Stimulated activated CD4-positive, alpha-beta T cell treated with anti-CD3 and anti-CD28 coated beads, Interleukin-2, amount 100 ng/mL, for 4 hours (primary cell): ENCODE measurements at places on chromosomes 2 and 18.
A peak's percentile ranks its signal among the peaks of the same experiment; 100 is the strongest.

DNA sequence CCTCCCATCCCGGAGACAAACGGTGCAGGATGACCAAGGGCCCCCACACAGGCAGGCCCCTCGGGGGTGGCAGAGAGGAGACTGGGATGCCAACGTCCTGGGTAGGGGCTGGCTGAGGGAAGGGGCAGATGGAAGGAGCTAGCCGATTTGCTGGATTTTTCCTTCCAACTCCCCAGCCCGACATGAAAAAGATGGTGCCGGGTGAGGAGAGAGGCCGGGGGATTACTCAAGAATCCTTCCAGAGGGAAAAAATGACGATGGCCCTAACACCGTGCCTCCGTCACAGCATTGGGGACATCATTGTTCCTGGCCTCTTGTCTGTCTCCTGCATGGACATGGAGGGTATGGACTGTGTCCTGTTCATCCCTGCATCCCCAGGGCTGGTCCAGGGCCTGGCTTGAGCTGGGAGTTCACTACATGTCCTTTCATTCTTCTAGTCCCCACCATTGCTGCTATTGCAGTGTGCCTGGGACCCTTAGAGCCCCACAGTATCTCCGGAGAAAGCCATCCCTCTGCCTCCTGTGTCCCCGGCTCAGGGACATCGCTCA is 217.7 kb downstream of the TNS1 start:
- DNase-seq, result no peak

GRCh38 chr2:21467910-21468309 is 344.1 kb downstream of the TDRD15 start:
- DNase-seq, result no peak

DNA sequence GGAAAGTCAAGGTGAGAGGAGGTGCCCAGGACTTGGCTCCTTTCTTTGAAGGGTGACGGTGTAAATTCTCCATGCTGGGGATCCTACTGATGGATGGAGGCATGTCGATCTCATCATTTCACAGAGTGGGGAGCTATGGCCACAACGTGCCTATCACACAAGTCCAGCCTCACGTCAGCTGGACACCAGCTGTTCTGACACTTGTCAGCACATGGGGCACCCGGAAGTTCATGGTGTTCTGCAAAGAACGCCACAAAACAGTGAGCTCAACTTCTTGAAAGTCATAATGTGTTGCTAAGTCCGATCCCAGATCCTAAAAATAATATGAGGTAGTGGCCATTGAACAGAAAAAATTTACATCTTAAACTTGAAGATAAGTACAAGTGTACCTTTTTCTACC is 12.3 kb downstream of the PAX8 start:
- no peak for DNase-seq

DNA sequence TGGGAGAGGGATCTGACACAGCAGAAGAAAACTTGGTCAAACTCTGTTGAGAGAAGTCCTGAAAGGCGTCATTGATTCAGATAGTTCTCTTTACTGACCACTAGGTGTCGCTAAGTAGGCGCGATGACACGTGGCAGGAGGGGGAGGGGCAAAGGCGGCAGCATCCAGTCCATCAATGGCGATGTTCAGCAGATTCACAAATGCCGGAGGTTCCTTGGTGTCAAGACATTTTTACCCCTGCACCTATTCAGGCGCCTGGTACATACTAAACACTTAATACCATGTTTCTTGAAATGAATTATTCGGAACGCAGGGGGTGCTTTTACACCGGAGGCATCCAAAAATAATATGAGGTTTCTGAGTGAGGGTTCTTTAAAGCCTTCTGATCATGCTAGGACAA is 3.0 kb upstream of the PLEK start:
- DNase-seq, result peak; percentile 71

DNA sequence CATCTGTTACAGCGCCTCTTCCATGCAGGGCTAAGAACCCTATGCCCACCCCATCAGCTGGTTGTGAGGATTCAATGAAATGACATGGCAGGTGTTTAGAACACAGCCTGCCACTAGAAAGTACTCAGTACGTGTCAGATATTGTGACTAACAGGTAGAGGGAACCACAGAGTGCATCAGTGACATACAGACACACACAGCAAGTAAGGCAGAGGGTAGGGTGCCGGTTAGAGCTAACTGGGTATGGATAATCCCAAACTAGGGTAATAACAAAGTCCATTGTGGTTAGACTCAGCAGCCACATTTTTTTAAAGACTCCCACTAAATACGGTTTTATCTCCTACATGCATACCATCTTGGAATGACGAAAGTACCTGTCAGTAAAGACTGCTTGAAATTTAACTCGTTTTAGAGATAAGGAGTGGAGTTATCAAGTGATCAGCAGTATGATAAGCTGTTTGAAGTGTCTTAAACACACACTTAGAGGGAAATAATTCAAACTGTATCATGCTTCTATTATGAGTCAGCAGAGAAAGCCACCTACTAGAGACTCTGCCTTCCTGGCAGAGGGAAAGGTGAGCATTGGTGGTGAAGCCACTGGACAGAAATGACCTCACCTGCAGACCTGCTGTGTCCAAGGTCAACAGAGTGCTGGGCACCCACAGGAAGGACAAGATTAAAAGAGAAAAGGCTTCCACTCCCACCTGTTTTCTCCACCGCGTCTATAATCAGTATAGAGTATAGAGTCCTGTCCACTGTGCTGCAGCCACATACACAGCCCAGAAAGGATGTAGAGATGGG is 20.6 kb downstream of the MPPE1 start:
- no peak for DNase-seq

DNA sequence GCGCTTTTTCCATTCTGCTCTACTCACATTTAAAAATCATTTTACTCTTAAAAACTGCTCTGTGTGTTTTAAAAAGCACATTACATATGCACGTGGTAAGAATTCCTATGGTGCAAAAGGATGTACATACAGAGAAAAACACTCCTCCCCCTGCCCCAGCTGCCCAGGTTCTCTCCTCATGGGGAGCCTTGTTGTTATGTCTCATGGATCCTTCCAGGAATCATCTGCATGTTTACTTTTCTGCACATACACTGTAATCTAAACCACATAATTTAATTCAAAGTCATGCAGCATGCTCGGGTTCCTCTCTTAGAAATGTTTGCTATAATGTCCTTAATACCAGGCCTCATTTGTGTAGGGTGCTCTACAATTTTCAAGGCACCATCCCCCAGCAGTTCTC is 243.3 kb downstream of the LOXHD1 start:
- no peak for DNase-seq

GRCh38 chr2:23404426-23404825 is 19.4 kb downstream of the KLHL29 start:
- no peak for DNase-seq

DNA sequence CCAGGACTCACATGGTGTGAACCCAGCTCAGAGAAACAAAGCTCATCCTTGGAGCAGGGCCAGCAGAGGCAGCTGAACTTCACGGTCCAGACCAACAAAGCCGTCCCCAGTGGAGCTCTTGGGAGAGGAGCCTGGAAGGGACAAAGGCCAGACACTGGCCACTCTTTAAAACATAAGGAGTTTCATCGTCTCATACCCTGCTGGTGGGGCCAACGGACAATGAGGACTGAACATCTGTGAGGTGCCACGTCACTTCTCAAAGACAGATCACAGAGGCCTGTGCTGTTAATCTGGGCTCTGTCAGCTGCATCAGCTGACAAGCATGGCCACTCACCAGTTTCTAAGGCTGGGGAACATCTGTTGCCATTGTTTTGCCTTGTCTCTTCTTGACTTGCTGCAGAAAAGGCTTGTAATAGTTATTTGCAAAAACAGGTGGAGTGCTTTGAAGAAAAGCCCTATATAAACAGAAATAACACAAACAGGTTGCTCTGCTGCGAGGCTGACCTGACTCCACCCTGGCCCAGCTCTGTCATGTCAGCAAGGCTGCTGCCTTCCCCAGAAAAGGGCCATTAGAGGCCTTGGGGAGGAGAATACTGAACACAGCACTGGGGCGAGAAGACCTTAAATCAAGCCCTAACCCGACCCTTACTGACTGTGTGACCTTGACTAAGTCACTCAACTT is 68.1 kb upstream of the DAPL1 start:
- no peak for DNase-seq

- DNase-seq, result no peak
Measured at GRCh38 chr2:151971301-151972051, 127.4 kb downstream of the CACNB4 start.

GRCh38 chr2:219689676-219690628 is 62.5 kb downstream of the SLC4A3 start:
- DNase-seq, result peak; percentile 6

- DNase-seq, result no peak
Measured at GRCh38 chr2:22355816-22356433, 1029.1 kb upstream of the KLHL29 start.

- no peak for DNase-seq
Measured at GRCh38 chr18:13500227-13500865, 226.0 kb downstream of the FAM210A start.

DNA sequence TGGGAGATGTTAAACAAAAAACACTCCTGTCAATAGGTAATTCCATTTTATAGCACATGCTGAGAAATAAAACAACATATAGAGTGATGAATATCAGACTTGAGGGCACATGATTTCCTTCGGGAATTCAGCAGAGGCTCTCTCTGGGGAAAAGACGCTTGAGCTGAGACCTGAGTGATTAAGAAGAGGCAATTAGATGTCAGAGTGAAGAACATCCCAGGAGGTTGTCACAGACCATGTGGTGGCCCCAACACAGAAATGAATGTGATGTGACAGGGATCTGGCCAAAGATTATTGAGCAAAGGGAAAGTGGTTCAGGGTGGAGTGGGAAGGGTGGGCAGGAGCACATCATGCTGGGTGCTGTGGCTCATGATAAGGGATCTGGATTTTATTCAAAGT is 254.7 kb downstream of the RAD51AP2 start:
- no peak for DNase-seq

- DNase-seq, result no peak
Measured at GRCh38 chr2:232504438-232504837, 15.8 kb upstream of the PRSS56 start.

DNA sequence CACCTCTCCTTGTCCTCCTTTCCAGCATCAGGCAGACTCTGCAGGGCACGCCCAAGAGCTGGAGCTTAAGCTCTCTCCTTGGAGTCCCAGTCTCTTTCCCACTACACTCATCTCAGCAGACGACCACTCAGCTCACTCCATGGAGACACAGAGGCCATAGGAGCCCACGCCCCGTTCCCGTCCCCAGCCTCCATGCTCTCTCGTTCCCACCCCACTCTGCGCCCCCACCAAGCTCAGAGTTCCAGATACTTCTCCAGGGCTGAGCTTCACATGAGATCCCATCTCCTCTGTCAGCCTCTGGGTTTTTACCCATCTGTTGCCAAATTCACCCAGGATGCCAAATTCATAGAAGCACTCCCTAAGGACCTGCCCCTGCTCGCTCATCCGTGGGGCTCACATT is 87.3 kb downstream of the MALT1 start:
- no peak for DNase-seq

DNA sequence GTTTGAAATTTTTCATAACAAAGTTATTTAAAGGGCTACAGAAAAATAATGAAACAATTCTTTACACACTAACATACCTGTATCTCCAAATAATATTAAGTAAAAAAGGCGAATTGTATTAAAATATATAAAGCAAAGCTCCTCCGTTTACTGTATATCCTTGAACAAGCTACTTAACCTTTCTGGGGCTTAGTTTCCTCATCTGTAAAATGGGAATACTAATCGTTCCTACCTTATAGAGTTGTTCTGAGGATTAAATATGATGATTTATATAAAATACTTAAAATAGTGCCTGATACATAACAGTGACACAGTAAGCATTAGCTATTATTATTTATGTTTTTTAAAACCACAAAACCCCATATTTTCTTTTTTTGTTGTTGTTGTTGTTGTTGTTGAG is 13.3 kb downstream of the SLC25A12 start:
- DNase-seq, result no peak

DNA sequence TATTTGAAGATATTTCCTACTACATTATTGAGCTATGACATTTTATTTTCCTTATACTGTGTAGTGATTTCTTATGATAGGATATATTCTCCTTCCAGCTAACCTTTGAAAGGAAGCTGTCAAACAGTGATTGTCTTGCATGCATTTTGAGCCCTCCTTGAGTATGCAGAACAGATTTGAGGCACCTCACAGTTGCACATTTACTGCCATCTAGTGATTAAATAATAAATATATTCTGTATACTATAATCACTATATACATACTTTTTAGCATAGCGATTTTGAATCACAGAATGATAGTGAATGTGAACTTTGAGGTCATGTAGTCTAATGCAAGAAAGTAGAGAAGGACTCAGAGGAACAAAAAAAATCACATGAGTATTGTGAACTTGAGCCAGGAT is 268.4 kb upstream of the CDH19 start:
- no peak for DNase-seq

DNA sequence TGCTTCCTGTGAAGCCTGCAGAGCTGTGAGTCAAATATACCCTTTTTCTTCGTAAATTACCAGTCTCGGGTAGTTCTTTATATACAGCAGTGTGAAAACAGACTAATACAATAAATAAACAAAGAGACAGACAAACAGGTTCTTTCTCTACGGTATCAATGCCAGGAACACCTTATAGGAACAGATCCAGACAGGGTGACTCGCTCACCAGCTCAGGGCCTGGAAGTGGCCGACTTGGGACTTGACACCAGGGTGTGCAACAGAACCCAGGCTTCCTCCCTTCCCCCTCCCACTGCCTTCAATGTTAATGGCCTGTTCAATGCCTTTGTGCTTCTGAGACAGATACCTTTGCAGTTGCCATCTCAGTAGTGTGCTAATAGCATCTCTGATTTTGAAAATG is 309.5 kb downstream of the ALK start:
- DNase-seq, result no peak

DNA sequence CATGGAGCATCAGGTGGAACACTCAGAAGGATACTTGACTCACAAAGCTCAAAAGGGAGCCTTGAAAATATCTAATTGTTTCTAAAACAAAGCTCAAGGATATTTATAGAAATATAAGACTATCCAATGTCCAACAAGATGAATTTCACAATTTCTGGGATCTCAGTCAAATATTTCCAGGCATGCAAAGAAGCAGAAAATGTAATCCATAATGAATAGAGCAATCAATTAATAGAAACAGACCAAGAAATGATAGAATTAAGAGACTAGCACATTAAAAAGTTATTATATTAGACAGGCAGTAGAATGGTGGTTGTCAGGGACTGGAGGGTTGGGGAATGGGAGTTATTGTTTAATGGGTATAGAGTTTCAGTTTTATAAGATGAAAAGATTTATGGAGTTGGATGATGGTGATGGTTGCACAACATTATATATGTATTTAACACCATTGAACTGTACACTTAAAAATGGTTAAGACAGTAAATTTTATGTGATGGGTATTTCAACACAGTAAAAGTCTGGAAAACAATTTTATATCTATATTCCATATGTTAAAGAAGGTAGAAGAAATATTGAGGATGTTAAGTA is 189.9 kb upstream of the PIEZO2 start:
- no peak for DNase-seq

DNA sequence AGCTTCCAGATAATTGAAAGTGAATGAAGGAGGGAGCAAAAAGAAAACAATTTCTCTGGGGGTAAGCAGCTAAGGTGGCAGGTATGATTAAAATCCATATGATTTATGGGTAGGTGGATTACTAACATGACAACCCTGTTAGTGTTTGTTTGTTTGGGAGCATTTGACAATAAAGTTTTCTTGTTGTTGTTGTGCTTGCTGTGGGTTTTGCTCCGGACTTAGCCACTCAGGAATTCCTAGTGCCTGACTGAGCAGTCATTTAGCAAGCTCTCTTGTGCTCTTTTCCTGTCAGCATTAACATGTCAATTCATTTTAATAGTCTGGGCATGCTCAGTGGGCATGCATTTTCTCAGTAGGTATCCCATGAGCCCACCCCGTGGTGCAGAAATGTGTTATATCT is 674.8 kb upstream of the ZEB2 start:
- DNase-seq, result no peak
